Nasal cavity respiratory epithelium epithelial cell of viscerocranial mucosa (primary cell): ENCODE measurements at places on chromosomes 5 and 9. TPM values are rescaled to one million over a fixed set of nuclear protein-coding genes. Genes with fewer than 3 reads are reported as not detected.

TYRP1 gene
- total RNA-seq: not detected in 2 replicates

WDR31 gene
- total RNA-seq: 4.1 and 4.8 TPM in 2 replicates

PHF24 gene
- 0.14 and 0.68 TPM in 2 replicates for total RNA-seq

SPATA31A3 gene
- not detected in 2 replicates for total RNA-seq

OR1Q1 gene
- total RNA-seq: not detected in 2 replicates

KCNIP1 gene
- total RNA-seq: not detected in 2 replicates

B4GALT1 gene
- 38.6 and 116 TPM in 2 replicates for total RNA-seq

PSD2 gene
- under 0.01 TPM in 2 replicates for total RNA-seq
